ENCODE measurements at places on chromosomes 7 and 10. TPM values are rescaled to one million over a fixed set of nuclear protein-coding genes. Genes with fewer than 3 reads are reported as not detected.
A peak's percentile ranks its signal among the peaks of the same experiment; 100 is the strongest.

- no peaks in the 10 kb centered on the region for H3K27me3 ChIP-seq
- H3K36me3 ChIP-seq, result no peaks in the 10 kb centered on the region
Measured at GRCh38 chr10:104327745-104328645, 10.3 kb downstream of the ITPRIP start.

DNA sequence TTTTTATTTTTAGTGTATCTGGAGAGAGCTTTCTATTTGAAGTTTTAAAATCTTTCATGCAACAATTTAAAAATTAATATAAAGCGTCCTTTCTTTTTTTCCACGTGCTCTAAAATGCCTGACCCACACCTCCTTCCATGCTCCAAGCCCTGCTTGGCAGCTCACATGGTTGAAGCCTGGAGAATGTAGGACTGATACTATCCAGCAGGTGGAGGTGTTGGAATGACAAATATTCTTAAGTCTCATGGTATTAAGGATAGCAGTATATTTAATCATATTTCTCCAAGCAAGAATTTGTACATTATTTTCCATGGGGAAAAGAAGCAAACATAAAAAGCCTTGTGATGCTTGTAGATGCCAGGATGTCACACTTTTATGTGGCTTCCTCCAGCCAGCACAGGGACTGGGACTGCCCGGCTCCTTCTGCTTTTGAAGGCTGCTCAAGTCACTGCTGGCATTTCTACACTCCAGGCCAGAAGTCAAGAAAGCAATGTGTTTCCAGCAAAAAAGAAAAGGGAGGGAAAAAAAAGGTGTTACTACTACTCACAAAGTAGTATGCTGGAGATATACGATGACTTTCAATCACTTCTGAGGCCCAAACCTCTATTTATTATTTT, 49.7 kb downstream of the BZW2 start:
- H3K4me1 ChIP-seq, result no peaks in the 10 kb centered on the region
- no peak overlapping the region for H3K27ac ChIP-seq
- H3K4me3 ChIP-seq, result no peak overlapping the region
- H3K36me3 ChIP-seq, result peaks cover 6% of the 10 kb centered on the region
- no peaks in the 10 kb centered on the region for H3K27me3 ChIP-seq
- DNase-seq, result peak; percentile 52

DNA sequence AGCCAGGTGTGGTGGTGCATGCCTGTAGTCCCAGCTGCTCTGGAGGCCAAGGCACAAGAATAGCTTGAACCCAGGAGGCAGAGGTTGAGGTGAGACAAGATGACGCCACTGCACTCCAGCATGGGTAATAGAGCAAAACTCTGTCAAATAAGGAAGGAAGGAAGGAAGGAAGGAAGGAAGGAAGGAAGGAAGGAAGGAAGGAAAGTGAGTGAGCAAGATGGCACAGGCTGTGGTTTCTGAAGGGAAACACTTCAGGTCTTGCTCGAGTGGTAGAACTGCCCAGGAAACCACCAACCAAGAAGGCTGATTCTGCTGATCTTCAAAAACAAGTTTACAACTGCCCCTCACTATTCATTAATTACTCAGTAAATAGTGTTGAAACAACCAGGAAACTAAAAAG, 45.2 kb downstream of the EZH2 start:
- H3K4me1 ChIP-seq, result no peaks in the 10 kb centered on the region
- H3K27me3 ChIP-seq, result no peaks in the 10 kb centered on the region
- H3K27ac ChIP-seq, result no peak overlapping the region
- no peak overlapping the region for H3K4me3 ChIP-seq

DNA sequence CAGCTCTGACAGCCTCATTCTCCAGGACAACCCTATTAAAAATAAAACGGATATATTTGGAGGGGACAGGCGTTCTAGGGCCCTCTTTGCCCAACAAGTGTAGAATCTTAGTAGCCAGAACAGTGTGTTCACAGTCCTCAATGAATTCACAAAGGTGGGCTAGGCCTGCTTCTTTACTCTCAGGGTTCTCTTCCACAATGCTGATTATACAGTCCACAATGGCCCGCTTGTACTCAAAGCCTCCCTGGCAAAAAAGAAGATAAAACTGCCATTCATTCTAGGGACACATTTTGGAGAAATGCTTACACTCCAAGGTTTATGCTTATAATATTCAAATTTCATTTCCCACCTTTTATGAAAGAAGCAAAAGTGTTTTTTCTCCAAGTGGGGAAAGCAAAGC, 62.6 kb downstream of the MEST start:
- H3K27ac ChIP-seq, result no peak overlapping the region
- no peak overlapping the region for H3K4me3 ChIP-seq
- H3K4me1 ChIP-seq, result no peaks in the 10 kb centered on the region
- no peak for DNase-seq
- no peaks in the 10 kb centered on the region for H3K36me3 ChIP-seq

- no peaks in the 10 kb centered on the region for H3K36me3 ChIP-seq
- peaks cover 10% of the 10 kb centered on the region for H3K4me1 ChIP-seq
- no peaks in the 10 kb centered on the region for H3K27me3 ChIP-seq
- no peak for DNase-seq
- H3K27ac ChIP-seq, result no peak overlapping the region
- no peak overlapping the region for H3K4me3 ChIP-seq
Measured at GRCh38 chr7:69659983-69660382, 61.7 kb downstream of the AUTS2 start.

DNA sequence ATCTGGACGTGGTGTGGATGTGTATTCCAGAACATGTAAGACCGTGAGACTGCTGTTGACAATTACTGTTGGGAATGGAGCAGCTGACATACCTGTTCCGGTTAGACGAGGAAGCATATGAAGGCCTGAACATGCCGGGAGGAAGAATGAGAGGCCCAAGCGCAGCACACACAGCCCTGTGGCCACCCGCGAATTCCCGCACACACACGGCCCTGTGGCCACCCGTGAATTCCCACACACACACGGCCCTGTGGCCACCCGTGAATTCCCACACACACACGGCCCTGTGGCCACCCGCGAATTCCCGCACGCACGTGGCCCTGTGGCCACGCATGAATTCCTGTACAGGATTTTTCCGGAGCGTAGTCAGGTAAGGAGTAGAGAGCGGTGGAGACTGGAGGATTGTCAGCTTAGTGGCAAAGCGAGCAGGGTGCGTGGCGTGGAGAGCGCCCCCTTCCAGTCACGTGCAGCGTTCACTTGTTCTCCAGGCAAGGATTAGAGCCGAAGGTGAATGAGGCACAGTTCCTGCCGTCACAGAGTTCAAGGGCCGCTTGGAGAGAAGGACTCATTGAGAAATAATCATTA, 9.5 kb upstream of the SUN1 start:
- peak overlapping the region; percentile 60 for H3K27ac ChIP-seq
- H3K27me3 ChIP-seq, result no peaks in the 10 kb centered on the region
- H3K36me3 ChIP-seq, result no peaks in the 10 kb centered on the region
- H3K4me3 ChIP-seq, result no peak overlapping the region
- H3K4me1 ChIP-seq, result peaks cover 42% of the 10 kb centered on the region
- DNase-seq, result peak; percentile 54

DNA sequence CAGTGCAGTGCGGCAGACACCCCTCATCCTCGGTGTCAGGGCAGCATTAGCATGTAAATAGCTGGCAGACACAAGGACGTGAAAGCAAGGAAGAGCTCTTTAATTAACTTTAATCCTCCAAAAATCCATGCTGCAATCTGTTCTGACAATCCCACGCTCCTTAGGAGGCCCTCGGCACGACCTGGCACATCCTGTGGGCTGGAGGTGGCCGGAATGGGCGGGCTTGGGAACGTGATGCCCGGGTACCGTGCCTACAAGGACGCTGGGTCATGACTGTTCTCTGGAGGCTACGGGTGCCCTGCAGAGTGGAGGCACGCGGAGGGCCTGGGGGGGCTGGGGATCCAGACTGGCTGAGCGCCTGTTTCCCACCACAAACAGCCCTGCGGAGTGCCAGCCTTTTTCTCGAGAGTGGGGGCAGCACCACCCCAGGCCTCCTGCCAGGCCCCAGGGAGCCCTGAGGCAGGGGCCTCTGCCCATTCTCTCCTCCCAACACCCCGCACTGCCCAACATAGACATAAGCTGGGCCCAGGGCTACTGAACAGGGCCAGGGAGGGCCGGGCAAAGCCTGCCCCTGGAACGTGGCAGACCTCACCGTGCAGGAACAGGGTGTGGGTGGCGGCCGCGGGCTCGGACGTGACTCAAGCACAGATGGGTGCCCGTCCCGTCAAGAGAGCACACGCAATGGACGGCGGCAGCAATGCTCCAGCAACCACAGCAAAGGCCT, 189.3 kb downstream of the MAD1L1 start:
- no peaks in the 10 kb centered on the region for H3K4me1 ChIP-seq
- H3K27ac ChIP-seq, result no peak overlapping the region
- no peaks in the 10 kb centered on the region for H3K27me3 ChIP-seq
- peak; percentile 2 for DNase-seq
- no peaks in the 10 kb centered on the region for H3K36me3 ChIP-seq

- H3K4me3 ChIP-seq, result no peak overlapping the region
- H3K36me3 ChIP-seq, result no peaks in the 10 kb centered on the region
- H3K4me1 ChIP-seq, result peaks cover 10% of the 10 kb centered on the region
- H3K27me3 ChIP-seq, result no peaks in the 10 kb centered on the region
Measured at GRCh38 chr7:67753891-67754290, 757.3 kb downstream of the TYW1 start.

GRCh38 chr7:78134256-78134655, 335.7 kb downstream of the PHTF2 start:
- H3K27me3 ChIP-seq, result no peaks in the 10 kb centered on the region
- H3K36me3 ChIP-seq, result no peaks in the 10 kb centered on the region
- H3K4me1 ChIP-seq, result no peaks in the 10 kb centered on the region

DNA sequence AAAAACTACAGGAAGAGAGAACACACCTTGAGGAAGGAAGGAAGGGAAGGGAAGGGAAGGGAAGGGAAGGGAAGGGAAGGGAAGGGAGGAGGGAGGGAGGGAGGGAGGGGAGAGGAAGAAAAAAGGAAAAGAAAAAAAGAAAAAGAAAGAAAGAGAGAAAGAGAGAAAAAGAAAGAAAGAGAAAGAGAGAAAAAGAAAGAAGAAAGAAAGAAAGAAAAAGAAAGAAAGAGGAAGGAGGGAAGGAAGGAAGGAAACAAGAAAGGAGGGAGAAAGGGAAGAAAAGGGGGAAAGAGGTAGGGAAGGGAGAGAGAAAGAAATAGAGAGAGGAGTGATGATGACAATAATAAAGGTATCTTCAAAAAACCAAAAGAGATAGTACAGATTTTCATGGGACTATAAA, 12.3 kb upstream of the PLXNA4 start:
- no peaks in the 10 kb centered on the region for H3K36me3 ChIP-seq
- H3K4me3 ChIP-seq, result no peak overlapping the region
- no peak for DNase-seq
- H3K4me1 ChIP-seq, result no peaks in the 10 kb centered on the region

DNA sequence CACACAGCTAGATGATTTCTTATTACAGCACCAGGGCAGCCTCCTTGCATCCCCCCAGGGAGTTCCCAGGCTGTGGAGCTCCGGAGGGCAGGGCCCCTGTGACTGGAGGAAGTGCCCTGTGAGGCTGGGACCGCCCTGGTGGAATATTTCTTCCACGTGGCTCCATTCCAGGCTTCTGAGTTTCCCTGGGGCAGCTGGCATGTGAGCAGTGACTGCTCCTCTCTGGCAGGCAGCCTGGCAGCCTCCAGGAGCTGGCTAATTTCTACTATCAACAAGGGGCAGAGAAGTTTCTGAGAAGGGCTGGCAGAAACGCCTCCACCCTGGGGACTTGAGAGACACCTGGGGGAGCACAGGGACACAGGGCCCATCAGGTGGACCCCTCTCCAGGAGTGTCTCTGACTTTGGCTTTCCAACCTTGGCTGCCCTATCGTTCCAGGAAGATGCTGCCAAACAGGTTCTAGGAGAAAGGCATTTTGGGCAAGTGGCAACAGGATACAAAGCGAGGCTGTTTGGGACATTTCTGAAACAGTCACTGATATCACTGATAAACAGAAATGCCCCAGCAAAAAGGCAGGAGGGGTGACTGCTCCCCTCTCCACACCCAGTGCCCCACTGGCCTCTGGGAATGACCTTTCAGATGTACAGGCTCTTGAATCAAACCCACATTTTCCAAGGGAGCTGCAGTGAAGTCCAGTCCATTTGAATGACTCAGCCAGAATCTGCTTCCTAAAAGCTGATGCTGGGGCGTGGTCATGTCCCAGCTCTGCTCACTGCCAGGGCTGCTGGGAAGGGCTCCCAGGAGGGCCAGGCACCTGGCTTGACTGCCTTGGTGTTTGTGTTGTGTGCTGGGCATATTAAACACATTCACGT, 16.1 kb downstream of the MYOF start:
- no peak overlapping the region for H3K4me3 ChIP-seq
- DNase-seq, result peak; percentile 86
- H3K4me1 ChIP-seq, result peaks cover 19% of the 10 kb centered on the region
- peak overlapping the region; percentile 87 for H3K27ac ChIP-seq
- H3K36me3 ChIP-seq, result no peaks in the 10 kb centered on the region

GRCh38 chr7:151666886-151667285, 147.2 kb upstream of the RHEB start:
- H3K4me1 ChIP-seq, result no peaks in the 10 kb centered on the region
- H3K27ac ChIP-seq, result no peak overlapping the region
- no peaks in the 10 kb centered on the region for H3K27me3 ChIP-seq
- H3K36me3 ChIP-seq, result no peaks in the 10 kb centered on the region
- no peak for DNase-seq

- H3K27me3 ChIP-seq, result no peaks in the 10 kb centered on the region
- no peaks in the 10 kb centered on the region for H3K4me1 ChIP-seq
- H3K4me3 ChIP-seq, result no peak overlapping the region
- DNase-seq, result no peak
Measured at GRCh38 chr7:156576216-156577058, 64.1 kb upstream of the RNF32 start.

DNA sequence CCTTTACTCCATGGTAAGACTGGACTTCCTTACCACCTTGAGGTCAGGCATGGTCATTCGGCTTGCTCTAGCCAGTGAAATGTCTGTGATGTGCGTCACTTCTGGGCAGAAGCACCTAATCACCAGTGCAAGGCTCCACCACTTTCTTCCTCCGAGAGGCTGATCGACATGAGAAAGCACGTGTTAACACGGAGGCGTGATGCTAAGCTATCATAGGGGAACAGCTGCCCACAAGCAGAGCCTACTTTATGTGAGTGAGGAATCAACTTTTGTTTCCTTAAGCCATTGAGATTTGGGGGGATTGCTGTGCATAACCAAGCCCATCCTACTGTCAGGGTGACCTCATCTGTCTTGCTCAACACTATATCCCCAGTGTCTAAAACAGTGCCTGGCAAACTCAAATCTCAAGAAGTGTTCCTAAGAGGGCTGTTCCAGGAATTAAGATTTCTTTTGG, 23.1 kb upstream of the SAR1A start:
- H3K27me3 ChIP-seq, result no peaks in the 10 kb centered on the region
- no peaks in the 10 kb centered on the region for H3K36me3 ChIP-seq
- H3K4me3 ChIP-seq, result no peak overlapping the region
- H3K4me1 ChIP-seq, result peaks cover 22% of the 10 kb centered on the region
- no peak overlapping the region for H3K27ac ChIP-seq
- DNase-seq, result no peak

Gene CRHR2
- total RNA-seq, result 4.7 TPM

Gene PNLIPRP3
- total RNA-seq, result not detected

Gene SEMA3E
- 20.5 TPM for total RNA-seq

Gene MINDY3
- 15.6 TPM for total RNA-seq

Gene RBP4
- 136 TPM for total RNA-seq

Gene NSUN6
- total RNA-seq, result 19.5 TPM

Gene LRRC18
- total RNA-seq, result not detected

Measured in body of pancreas (tissue), 4 donors.